ENCODE measurements at places on chromosomes 4 and X. TPM values are rescaled to one million over a fixed set of nuclear protein-coding genes. Genes with fewer than 3 reads are reported as not detected.

GRCh38 chr4:44908565-44908964 is 182.2 kb upstream of the GNPDA2 start:
- H3K27ac ChIP-seq: no peak overlapping the region
- no peaks in the 10 kb centered on the region for H3K4me1 ChIP-seq
- no peaks in the 10 kb centered on the region for H3K36me3 ChIP-seq
- H3K27me3 ChIP-seq: no peaks in the 10 kb centered on the region
- no peak overlapping the region for H3K4me3 ChIP-seq

DNA sequence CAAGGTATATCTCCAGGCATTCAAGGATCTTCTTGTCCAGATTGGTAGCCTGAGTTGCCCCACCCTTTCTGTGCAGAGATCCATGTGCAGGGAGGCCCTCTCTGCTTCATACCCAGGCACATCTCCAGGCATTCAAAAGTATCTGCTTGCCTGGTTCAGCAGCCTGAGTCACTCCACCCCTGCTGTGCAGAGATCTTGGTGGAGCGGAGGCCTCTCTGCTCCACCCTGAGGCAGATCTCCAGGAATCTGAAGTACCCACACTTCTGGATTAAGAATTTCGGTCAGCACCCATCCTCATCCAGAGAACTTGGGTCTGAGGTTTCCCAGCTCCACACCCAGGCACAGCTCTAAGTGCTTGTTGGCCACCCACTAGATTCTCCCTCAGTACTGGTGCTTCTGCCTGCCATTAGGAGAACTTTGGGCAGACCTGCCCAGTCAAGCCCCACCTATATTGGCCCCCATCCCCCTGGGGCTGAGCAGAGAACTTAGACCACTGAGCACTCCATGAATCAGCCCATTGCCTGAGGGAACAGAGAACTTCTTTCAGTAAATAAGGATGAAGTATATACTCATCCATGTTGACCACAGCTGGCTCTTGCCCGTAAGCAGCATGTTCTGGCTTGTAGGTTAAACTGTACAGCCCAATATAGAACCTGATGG is 199.5 kb upstream of the ZCCHC13 start:
- H3K4me1 ChIP-seq: peaks cover 11% of the 10 kb centered on the region
- H3K4me3 ChIP-seq: no peak overlapping the region
- peak overlapping the region; percentile 29 for H3K27ac ChIP-seq
- peaks cover 4% of the 10 kb centered on the region for H3K36me3 ChIP-seq
- DNase-seq: peak; percentile 10

The PCDH11X gene
- not detected for total RNA-seq

The TMEM31 gene
- total RNA-seq: not detected

DNA sequence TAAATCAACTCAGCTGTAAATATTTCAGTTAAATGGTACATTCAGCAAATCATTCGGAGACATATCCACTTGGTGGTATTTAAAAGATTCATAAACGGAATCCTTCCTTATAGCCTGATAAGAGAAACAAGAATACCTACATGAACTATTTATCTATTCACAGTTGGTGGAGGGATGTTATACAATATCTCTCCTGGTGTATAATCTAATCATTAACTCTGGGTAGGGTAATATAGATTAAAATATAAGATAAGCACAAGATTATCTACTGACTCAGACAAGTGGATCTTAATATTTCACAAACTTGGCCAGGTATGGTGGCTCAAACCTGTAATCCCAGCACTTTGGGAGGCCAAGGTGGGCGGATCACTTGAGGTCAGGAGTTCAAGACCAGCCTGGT is 164.5 kb upstream of the MAP3K15 start:
- H3K27ac ChIP-seq: no peak overlapping the region
- no peak for DNase-seq
- peaks cover 57% of the 10 kb centered on the region for H3K4me1 ChIP-seq
- peaks cover 2% of the 10 kb centered on the region for H3K27me3 ChIP-seq

DNA sequence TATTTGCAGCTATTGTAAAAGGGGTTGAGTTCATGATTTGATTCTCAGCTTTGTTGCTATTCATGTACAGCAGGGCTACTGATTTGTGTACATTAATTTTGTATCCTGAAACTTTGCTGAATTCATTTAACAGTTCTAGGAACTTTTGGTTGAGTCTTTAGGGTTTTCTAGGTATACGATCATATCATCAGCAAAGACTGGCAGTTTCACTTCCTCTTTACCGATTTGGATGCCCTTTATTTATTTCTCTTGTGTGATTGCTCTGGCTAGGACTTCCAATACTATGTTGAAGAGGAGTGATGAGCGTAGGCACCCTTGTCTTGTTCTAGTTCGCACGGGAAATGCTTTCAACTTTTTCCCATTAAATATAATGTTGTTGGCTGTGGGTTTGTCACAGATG is 48.1 kb downstream of the NPY1R start:
- no peak overlapping the region for H3K27ac ChIP-seq
- no peaks in the 10 kb centered on the region for H3K36me3 ChIP-seq
- no peaks in the 10 kb centered on the region for H3K4me1 ChIP-seq
- no peaks in the 10 kb centered on the region for H3K27me3 ChIP-seq
- H3K4me3 ChIP-seq: no peak overlapping the region

The OPHN1 gene
- total RNA-seq: 7.2 TPM

The MAP9 gene
- 12.1 TPM for total RNA-seq

The DCAF8L2 gene
- total RNA-seq: not detected

The TFDP3 gene
- not detected for total RNA-seq

GRCh38 chrX:142854970-142855369 is 170.8 kb upstream of the SPANXN4 start:
- no peak overlapping the region for H3K4me3 ChIP-seq
- H3K27me3 ChIP-seq: no peaks in the 10 kb centered on the region
- H3K4me1 ChIP-seq: no peaks in the 10 kb centered on the region

The HTN3 gene
- total RNA-seq: not detected

- no peak within 1 kb of the TSS for H3K27ac ChIP-seq
- no peaks in the 10 kb centered on the region for H3K36me3 ChIP-seq
- H3K4me3 ChIP-seq: no peak within 1 kb of the TSS
- no peak for DNase-seq
- peaks cover 2% of the 10 kb centered on the region for H3K27me3 ChIP-seq
Measured at GRCh38 chrX:133985164-133985966, at the start of gene GPC3. Gene GPC3 (minus strand): TSS chrX:133985594.

- peaks cover 3% of the 10 kb centered on the region for H3K27me3 ChIP-seq
- H3K36me3 ChIP-seq: no peaks in the 10 kb centered on the region
- H3K4me1 ChIP-seq: peaks cover 29% of the 10 kb centered on the region
Measured at GRCh38 chr4:167939863-167940616, 152.3 kb upstream of the ANXA10 start.

The LPAR4 gene
- total RNA-seq: not detected

The PF4V1 gene
- total RNA-seq: not detected

The NKX6-1 gene
- not detected for total RNA-seq

DNA sequence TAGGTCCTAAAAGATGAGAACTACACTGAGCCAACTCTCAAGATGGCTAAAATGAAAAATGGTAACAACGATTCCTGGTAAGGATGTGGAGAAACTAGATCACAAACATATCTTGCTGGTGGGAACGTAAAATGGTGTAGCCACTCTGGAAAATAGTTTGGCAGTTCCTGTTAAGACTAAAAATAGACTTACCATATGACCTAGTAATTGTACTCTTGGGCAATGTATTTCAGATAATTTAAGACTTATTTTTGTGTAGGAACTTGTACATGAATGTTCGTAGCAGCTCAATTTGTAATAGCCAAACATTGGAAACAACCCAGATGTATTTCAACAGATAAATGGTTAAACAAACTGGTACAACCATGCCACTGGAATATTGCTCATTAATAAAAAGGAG is 106.2 kb downstream of the HDAC8 start:
- no peak for DNase-seq
- no peaks in the 10 kb centered on the region for H3K27me3 ChIP-seq
- H3K4me1 ChIP-seq: no peaks in the 10 kb centered on the region
- H3K4me3 ChIP-seq: no peak overlapping the region
- H3K27ac ChIP-seq: no peak overlapping the region

The TEX11 gene
- total RNA-seq: not detected

DNA sequence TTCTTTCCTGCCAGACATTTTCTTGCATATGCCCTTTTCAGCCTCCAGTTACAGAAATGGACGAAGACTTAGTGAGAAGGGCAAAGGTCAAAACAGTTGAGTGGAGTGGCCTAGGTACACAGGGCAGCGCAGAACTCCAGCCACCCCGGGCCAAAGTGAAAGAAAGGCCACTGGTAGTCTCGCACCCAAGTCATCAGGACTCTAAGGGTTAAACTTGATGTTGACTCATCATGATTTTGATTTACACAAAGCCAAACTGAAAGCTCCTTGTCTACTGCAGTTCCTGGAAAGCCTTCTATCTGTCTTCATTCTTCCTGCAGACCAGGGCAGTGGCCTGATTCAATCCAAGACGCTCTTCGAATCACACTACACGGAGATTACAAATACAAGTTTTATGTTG is 2.6 kb upstream of the IL13RA1 start:
- no peaks in the 10 kb centered on the region for H3K36me3 ChIP-seq
- no peak overlapping the region for H3K27ac ChIP-seq
- no peak for DNase-seq
- H3K27me3 ChIP-seq: peaks cover 2% of the 10 kb centered on the region

The BCAP31 gene
- 212 TPM for total RNA-seq

- no peak overlapping the region for H3K4me3 ChIP-seq
- no peaks in the 10 kb centered on the region for H3K4me1 ChIP-seq
- H3K36me3 ChIP-seq: no peaks in the 10 kb centered on the region
- H3K27ac ChIP-seq: no peak overlapping the region
- no peaks in the 10 kb centered on the region for H3K27me3 ChIP-seq
Measured at GRCh38 chr4:180564448-180564847, 1678.8 kb upstream of the TENM3 start.

DNA sequence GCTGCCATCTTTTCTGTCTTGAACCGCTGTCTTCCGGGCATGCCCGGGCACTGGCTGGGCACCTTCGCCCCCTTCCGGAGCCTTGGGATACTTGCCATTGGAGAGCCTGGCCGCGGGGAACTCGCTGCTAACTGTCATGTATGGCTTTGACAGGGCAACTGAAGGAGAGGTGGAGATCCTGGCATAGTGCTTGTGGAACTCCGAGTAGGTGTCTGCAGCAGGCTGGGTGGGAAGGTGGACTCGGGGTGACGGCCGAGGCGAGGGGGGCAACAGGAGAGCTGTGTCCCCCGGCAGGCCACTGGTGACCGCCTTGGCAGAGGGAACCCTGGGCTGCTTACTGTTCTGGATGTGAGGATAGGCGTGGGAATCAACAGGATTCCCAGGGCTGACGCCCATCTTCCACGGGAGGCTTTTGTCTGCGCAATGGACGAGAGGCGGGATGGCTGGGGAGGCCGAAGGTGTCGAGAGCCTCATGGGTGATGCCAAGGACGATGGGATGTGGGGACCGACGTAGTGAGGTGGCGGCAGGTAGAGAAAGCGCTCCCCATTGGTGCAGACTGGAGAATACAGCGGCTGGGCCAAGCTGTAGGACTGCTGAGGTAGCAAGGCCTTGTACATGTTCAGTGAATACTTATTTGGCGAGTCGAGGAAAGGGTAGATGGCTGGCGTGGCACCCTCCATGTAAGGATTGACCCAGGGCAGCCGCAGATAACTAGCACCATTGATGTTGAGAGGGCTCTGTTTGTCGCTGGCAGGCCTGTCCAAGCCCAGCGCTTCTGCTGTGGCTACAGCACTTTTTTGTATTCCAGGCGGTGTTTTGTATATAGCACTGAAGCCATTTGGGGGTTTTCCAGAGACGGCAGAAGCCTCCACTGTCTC is 23.4 kb downstream of the BCOR start:
- H3K4me1 ChIP-seq: no peaks in the 10 kb centered on the region
- H3K36me3 ChIP-seq: peaks cover 3% of the 10 kb centered on the region
- no peak for DNase-seq
- H3K27ac ChIP-seq: no peak overlapping the region
- H3K27me3 ChIP-seq: no peaks in the 10 kb centered on the region
- H3K4me3 ChIP-seq: no peak overlapping the region

GRCh38 chr4:174387143-174387542 is 103.4 kb downstream of the CEP44 start:
- DNase-seq: no peak
- no peaks in the 10 kb centered on the region for H3K4me1 ChIP-seq
- no peaks in the 10 kb centered on the region for H3K36me3 ChIP-seq
- H3K4me3 ChIP-seq: no peak overlapping the region
- peaks cover 1% of the 10 kb centered on the region for H3K27me3 ChIP-seq

- no peak for DNase-seq
- peaks cover 16% of the 10 kb centered on the region for H3K36me3 ChIP-seq
- peaks cover 42% of the 10 kb centered on the region for H3K4me1 ChIP-seq
- H3K4me3 ChIP-seq: no peak overlapping the region
- no peak overlapping the region for H3K27ac ChIP-seq
- H3K27me3 ChIP-seq: peaks cover 1% of the 10 kb centered on the region
Measured at GRCh38 chr4:71417150-71417549, 78.3 kb downstream of the SLC4A4 start.

DNA sequence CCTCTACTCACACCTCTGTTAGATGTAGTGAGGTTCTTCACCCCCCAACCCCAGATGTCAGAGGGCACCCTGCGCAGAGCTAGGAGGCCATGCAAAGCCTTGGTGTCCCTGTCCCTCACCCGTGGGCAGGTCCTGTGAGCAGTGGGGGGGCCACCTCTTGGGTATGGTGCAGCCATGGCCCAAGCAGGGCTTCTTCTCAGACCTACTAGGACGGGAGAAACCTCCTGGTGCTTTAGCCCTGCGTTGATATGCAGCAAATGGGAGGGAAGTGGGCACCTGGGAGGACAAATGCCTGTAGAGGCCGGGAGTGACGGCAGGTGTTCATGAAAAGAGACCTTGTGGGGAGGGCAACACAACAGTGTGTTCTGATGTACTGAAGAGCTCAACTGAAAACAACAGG is 38.5 kb upstream of the MSANTD1 start:
- DNase-seq: no peak
- no peak overlapping the region for H3K27ac ChIP-seq
- peaks cover 29% of the 10 kb centered on the region for H3K36me3 ChIP-seq

GRCh38 chr4:31237233-31237632 is 517.1 kb downstream of the PCDH7 start:
- H3K36me3 ChIP-seq: no peaks in the 10 kb centered on the region
- H3K4me3 ChIP-seq: no peak overlapping the region
- no peak overlapping the region for H3K27ac ChIP-seq
- no peaks in the 10 kb centered on the region for H3K27me3 ChIP-seq
- no peaks in the 10 kb centered on the region for H3K4me1 ChIP-seq

The PPA2 gene
- 63.8 TPM for total RNA-seq

DNA sequence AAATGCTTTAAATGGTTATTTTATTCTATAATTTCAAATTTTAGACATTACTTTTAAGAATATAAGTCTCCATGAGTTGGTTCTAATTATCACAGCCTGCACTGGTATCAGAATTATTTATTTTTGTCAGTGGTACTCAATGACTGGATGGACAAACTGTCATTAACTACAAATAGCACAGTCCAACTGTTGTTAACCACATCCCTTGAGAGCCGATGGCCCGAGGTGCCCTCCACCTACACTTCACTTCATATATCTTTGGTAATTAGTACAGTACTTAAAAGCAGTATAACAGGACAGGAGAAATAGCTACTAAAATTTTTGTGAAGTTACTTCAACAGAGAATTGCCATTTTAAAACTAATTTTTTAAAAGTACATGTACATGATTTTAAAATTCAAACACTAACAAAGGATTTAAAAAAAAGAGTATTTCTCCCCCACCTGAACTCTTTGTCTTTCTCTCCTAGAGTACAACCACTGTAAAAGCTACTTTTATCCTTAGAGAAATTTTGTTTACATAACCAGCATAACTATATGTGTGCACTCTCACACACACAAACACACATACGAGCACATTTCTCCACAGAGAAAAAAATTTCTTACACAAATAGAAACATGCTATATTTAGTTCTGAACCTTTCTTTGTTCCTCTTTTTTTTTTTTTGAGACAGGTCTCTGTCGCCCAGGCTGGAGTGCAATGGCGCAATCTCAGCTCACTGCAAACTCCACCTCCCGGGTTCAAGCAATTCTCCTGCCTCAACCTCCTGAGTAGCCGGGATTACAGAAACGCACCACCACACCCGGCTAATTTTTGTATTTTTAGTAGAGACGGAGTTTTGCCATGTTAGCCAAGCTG is 6.5 kb downstream of the TIFA start:
- H3K4me3 ChIP-seq: no peak overlapping the region
- no peak for DNase-seq
- peaks cover 2% of the 10 kb centered on the region for H3K27me3 ChIP-seq
- no peak overlapping the region for H3K27ac ChIP-seq

The AMTN gene
- not detected for total RNA-seq

Data from HFFc6 (cell line).